ENCODE measurements at places on chromosomes 1 and 21.

GRCh38 chr1:28290851-28291250 lies 31.5 kb downstream of the SESN2 start:
- no peak for DNase-seq

DNA sequence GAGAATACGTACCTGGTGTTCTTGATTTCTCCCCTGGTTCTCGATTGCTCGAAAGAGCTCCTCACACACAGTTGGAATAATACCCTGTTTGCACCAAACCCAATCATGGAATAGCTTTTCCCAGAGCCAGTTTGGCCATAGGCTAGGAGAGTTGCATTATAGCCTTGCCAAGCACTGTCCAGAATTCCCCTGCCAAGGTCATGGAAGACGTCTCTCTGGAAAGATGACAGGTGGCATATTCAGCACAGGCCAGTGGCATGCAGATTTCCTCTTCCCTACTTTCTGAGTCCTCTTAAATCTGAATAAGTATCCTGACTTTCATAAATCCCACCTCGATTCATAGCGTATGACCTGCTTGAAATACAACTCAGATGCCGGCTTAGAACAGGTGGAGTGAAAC lies 96.5 kb downstream of the SCCPDH start:
- no peak for DNase-seq

GRCh38 chr1:6918925-6919511 lies 133.8 kb downstream of the CAMTA1 start:
- DNase-seq: no peak

GRCh38 chr1:202333861-202334260 lies 7.9 kb downstream of the UBE2T start:
- DNase-seq: no peak

DNA sequence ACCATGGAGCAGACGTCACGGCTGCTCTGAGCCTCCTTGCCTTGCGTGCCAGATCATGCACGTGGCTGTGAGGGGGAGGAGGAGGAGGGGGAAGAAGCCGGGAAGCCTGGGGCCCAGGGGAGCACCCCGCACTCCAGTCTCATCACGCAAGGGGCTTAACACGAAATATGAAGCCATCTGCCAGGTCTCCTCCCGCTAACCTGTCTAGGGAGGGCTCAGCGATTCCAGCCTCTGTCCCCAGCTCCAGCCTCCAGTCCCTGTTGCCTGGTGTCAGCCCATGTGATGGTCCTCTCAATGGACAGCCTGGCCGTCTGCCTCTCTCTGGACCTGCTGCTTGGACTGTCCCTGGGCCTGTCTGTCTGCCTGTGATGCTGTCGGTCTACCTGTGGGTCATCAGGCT lies 22.5 kb upstream of the C1QA start:
- no peak for DNase-seq

GRCh38 chr21:38761531-38761930 lies 44.2 kb upstream of the ETS2 start:
- no peak for DNase-seq

GRCh38 chr1:58809325-58810010 lies 25.6 kb upstream of the JUN start:
- DNase-seq: no peak

GRCh38 chr1:15303935-15304334 lies 56.9 kb downstream of the FHAD1 start:
- no peak for DNase-seq

- no peak for DNase-seq
Observed at GRCh38 chr1:246725191-246725590, 982 bp downstream of the SCCPDH start.

DNA sequence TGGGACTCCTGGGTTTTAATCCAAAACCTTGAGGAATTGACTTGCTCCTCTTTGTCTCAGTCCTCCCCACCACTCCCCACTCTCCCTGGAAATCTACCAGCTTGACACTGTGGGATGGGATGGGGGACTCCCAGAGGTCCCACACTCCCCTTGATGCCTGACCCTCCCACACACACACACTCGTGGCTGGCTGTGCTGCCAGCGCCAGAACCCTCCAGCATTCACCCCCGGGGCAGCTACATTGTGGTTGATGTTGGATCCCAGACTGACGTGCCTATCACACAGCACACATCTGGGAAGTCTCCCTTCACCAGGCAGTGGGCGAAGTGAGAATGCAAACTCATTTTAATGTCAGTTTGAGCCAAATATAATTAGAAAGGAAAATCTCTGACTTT lies 10.0 kb downstream of the KIRREL1 start:
- no peak for DNase-seq

DNA sequence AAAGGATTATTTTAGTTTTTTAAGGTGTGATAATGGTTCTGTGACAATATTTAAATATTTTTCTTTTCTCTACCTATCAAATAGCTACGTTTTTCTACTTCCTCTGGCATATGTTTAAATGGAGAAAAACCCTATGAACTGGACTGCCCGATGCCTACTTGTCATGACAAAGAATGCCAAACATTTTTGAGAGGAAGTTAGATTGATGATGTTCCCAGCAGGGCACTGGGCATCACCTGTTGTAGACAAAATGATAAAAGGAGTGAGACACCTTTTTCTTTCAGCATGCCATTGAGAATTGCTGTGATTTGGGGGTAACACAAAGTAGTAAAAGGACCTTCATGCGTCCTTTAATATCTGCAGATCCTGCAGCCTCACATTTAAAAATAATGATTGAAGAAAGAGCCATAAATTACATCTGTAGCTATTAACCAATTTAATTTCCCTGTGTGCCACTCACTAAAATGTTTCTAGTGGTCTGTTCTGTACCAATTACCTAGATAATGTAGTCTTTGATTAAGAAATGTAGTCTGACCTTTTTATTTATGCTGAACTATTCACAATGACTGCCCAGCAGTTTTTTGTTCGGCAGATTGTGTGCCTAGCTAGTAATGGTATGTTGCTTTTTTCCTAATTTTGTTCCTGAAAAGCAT lies 47.6 kb downstream of the RPL5 start:
- DNase-seq: no peak

DNA sequence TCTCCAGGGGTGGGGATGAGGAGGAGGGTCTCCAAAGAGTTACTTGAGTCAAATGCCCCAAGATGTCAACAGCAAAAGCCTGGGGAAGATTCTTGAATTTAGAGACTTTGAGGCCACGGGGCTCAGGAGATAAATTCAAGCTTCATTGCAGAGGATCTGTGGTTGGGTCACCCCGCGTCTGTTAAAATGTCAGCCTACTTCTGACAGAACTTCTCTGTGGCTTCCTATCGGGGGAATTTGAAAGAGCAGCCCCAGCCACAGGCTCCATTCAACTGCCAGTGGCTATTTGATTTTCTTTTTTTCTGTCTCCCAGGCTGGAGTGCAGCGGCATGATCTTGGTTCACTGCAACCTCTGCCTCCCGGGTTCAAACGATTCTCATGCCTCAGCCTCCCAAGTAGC lies 62.5 kb upstream of the EFHD2 start:
- DNase-seq: no peak

GRCh38 chr1:64733581-64734286 lies 11.1 kb upstream of the RAVER2 start:
- no peak for DNase-seq

DNA sequence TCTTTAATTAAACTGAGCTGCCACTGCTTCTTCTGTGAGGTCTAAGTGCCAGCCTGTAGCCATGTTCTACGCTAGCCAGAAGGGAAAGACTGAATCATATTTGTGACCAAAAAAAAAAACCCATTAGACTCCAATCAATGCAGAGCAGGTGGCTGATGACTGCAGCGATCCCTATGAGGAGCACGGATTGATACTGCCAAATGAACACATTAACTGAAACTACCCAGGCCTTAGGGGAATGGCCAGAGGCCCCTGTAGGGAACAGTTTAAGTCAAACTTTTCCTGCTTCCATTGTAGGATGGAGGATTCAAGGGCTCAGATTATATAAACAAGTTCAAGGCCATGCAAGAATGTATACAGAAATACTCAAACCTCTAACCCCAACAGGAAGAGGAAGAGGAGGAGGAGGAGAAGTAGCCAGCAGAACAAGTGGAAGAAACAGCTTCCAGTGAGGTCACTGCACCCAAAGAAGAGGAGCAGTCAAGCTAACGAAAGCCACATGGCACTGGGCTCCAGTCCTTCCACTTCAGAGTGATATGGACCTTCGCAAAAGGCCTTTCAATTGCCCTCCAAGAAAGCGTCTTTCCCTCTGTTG lies 328.3 kb downstream of the SMYD3 start:
- DNase-seq: no peak

DNA sequence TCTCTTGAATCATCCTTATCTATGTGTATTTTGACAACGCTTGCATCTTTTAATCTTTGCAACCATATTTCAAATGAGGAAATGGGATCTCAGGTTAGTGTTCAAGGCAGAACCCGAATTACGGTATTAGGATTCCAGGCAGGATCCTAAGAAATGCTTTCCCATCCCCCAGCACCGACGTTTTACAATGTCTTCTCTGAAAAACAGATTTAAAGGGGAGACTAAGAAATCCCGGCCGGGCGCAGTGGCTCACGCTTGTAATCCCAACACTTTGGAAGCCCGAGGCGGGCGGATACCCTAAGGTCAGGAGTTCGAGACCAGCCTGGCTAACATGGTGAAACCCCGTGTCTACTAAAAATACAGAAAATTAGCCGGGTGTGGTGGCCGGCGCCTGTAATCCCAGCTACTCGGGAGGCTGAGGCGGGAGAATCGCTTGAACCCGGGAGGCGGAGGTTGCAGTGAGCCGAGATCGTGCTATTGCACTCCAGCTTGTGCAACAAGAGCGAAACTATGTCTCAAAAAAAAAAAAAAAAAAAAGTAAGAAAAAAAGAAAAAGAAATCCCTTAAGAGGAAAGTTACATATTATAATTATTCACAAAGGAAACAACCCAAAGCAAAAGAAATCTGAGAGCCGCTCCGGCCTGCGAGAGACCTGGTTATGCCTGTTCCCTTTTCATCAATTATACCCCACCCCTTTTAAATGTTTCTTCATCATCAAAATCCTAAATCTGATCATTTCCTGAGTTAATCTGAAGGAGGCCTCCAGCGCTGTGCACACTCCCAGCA lies 801 bp upstream of the GORAB start:
- no peak for DNase-seq

All from mesothelial cell of epicardium (in vitro differentiated cells).